ENCODE measurements at places on chromosomes 2 and 18.

GRCh38 chr2:47508080-47508479, 105.1 kb downstream of the MSH2 start:
- no peak for DNase-seq

DNA sequence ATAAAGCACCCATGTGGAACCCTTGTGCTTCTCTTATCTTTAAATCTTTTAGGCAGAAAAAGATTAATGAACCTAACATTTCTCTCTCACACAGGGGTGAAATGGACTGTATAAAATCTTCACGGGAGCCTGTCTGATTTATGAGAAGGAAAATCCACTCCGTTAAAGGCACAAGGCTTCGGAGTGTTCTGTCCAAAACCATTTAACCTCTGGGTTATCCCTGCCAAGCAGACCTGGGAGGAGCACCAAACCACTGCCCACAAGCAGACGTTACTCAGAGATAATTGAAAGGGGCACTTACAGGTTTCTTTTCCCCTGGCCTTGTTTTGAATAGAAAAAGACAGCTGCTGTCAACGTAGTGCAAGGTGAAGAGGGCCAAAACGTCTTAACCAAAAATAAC, 184.4 kb upstream of the DOK6 start:
- DNase-seq, result no peak

GRCh38 chr2:120597595-120598193, 138.0 kb upstream of the GLI2 start:
- no peak for DNase-seq

GRCh38 chr18:3486512-3486911, 36.5 kb downstream of the TGIF1 start:
- no peak for DNase-seq

DNA sequence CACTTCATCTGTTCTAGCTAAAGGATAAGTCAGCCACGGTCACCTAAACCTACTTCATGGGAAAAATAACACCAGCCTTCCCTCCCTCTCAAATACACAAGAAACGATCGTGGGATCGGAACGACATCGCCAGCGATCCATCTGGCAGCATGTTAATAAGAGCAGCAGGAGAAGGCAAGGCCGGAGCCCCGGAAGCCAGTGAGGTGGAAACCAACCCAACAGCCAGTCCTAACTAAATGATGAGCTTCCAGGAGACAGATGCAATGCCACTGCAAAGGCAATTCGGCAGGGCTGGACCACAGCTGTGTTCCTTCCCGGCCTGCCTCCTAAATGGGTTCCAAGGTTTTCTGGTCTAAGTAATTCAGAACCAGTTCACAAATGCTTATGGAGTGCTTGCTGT, 117.5 kb downstream of the TMEM163 start:
- no peak for DNase-seq

DNA sequence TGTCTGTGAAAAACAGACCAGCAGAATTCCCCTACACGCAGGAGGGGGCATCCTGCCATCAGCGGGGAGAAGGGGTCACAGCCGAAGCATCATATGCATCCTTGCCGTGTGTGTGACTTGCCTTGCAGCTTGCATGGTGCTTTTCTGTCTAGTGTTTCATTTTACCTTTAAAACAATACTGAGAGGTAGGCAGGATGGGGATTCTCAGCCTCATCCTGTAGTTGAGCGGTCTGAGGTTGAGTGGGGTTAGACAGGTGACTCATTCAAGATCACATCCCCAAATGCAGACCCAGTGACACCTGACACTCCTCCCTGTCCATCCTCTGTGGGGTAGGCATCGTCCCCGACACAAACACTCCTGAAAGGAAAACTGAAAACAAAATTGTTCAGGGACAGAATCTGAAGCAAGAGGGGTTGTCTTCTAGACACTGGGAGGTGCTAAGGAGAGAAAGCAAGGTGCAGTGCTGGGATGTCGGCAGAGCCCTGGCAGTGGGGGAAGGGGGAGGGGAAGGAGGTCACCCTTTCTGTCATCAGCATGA, 7.9 kb downstream of the ARL4C start:
- DNase-seq, result no peak

DNA sequence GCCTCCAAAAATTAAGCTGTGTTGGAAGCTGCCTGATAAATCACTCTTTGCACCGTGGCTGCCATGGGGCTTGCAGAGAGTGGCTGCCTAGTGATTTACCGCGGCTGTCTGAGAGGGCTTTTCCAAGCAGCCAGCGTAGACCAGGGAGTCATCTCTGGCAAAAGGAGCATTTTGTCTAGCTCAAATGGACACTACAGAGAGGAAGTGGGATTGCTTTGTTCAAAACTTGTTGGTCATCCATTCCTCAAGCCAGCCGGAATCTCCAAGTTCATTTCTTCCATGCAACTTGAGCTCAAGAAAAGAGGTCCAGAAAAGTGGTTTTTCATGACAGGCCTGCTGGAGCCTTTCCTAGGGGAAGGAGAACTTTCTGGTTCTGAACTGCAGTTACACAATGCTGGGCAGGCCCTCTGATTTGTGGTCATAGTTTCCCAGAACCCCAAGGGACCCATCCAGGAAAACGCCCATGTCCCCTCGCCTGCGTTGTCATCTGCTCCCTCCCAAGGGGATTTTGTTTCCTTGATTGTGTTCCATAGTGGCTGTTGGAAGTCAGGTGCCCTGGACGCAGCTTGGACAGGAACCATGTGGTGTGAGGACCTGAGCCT, 108.1 kb downstream of the TRIB2 start:
- no peak for DNase-seq

All from stimulated activated CD4-positive, alpha-beta T cell treated with anti-CD3 and anti-CD28 coated beads, Interleukin-12 subunit alpha, Interleukin-12 subunit beta, amount 100 ng/mL, for 48 hours (primary cell).